Activated T-cell treated with anti-CD3 and anti-CD28 coated beads for 1 hour (primary cell): ENCODE measurements at places on chromosomes 2 and 18.

DNA sequence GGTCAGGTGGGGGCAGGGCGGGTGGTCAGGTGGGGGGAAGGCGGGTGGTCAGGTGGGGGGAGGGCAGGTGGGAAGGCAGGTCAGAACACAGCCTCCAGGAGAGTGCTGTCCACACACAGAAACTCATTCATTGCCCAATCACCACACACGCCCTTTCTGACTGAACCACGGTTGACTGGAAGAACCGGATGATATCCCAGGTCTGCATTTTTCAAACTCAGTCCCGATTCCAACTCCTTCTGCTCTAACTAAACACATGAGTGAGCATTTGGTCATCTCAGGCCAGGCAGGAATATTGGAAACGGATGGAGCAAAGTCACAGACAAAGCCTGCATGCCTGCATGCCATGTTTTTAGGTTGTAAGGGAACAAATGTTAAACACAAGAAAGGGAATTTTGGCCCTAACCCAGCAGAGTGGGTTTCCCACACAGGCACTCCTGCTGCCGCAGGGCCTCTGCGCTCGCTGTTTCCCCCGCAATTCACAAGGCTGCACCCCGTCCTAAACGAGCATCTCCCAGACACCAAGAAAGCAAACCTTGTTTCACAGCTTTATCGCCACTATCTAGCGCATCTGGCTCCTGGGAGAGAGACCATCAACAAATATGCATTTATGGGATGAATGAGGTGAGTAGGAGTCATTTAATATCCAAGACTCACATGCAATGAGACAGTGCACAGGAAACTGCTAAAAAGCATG is 100.1 kb downstream of the ZNF516 start:
- no peak for DNase-seq

DNA sequence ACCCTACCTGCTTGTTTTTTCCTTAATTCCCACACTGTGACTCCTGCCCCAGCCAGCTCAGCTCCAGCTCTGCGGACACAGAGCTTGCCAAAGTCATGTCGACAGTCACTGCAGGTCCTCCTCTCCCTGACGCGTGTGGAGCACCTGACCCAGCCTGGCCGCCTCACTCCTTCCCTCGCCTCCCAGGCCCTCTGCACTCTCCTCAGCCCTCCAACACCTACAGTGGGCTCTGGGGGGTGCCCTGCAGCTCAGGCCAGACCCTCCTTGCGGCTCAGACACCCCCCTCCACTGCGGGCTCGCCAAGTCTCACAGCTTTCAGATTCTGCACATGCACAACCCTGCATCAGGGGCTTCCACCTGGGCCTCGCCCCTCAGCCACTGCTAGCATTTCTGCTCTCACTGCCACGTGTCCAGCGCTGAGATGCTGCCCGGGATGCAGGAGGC is 68.3 kb downstream of the NDUFA10 start:
- no peak for DNase-seq

DNA sequence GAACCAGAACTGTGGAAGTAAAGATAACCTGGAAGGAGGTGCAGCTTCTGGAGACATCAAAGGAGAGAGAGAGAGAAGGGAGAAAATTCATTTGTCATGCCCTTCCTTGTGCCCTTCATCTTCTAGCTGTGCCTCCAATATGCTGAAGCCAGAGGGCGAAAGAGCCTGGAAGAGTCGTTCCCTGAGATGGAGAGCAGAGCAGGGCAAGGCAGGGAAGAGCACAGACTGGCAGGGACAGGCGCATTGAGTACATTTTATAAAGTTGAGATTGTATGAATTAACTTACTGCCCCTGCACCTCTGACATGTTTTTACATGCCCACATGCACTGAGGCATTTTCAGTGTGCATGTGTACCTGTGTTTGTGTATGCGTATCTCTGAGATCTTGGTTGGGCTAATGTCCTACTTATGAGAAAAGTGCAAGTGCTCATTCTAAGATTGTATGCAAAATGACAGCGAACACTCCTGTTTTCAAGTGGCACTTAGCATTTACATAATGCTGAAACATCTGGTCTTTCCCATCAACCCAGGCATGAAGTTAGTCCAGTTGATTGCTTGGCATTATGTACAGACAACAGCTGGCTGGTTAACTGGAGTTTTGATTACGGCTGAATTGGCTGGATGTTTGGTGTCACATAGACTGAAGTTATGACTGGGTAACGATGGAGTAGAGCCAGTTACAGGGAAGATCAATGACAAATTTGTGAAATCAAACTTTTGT is 23.7 kb upstream of the MMADHC start:
- DNase-seq, result no peak

GRCh38 chr18:78751664-78752063 is 228.0 kb upstream of the SALL3 start:
- DNase-seq, result no peak

DNA sequence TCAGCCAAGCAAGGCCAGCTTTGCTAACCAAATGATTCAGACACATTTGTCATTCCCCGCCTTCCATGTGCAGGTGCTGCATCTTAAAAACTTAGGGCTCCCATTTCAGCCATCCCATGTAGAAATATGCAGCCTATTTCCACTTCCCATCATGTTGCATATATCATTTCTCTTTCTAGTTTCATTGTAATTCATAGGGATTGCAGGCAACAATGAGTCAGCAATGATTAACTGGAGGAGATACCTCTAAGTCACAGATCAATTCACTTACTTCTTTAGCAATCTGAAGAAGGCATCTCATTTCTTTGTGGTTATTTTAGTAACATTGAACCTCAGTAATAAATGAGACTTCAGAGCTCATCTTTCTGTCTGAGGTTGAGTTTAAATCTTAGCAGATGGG is 276.1 kb upstream of the PKDCC start:
- no peak for DNase-seq

DNA sequence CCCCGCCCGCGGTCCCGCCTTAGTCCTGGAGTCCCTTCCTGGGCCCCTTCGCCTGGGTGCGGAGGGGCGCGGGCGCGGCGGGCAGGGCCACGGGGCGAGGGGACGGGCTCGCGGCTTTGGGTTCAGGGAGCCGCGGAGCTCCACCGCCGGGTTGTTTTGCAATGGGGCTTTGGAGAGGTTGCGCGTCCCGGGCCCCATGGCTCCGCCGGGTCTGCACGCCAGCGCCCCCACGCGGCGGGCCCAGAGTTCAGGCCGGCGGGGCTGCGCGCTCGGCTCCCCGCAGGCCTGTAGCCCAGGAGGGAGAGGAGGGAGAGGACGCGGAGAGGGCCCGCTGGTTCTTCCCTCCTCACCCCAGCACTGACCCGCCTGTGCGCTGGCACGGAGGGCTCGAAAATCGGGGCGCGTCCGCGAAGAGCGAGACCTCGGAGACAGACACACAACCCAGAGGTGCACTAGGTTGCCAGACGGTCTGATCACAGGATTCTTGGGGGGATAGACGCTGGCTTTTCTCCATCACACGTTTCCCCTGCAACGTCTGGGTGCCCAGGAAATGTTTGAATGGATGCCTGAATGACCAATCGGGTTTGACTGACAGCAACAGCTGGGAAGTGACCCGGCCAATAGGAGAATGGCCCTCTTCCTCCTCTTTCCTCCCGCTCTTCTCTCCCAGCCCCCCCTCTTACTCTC is 4.9 kb upstream of the SIX2 start:
- DNase-seq, result no peak

DNA sequence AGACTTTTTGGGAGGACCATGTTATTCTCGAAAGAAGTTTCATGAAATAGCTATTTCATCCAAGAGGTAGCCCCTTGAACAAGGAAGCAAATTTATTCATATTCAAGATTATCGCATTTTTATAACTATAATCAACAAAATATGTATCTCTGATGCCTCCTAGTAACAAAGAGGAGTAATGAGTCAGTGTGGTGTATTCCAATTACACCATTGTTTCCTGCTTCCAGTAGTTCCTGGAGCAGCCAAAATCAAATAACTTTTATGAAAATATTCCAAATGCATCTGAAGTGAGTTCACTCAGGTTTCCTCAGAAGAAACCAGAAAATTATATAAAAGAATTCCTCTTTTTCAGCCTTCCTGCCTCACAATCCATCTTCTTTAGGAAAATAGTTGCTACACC is 43.0 kb downstream of the ANKRD36B start:
- DNase-seq, result no peak

GRCh38 chr2:191202209-191202721 is 42.9 kb upstream of the MYO1B start:
- DNase-seq, result no peak

GRCh38 chr2:230472621-230473018 is 56.6 kb downstream of the SP100 start:
- DNase-seq, result no peak

GRCh38 chr18:56835331-56835730 is 184.2 kb downstream of the WDR7 start:
- no peak for DNase-seq

GRCh38 chr2:115083225-115083624 is 640.8 kb downstream of the DPP10 start:
- no peak for DNase-seq

GRCh38 chr18:685438-685837 is 27.0 kb downstream of the ENOSF1 start:
- no peak for DNase-seq

GRCh38 chr2:114442510-114442909 is at the start of gene DPP10:
Gene DPP10, plus strand, starts transcription at chr2:114442641.
- DNase-seq, result no peak

DNA sequence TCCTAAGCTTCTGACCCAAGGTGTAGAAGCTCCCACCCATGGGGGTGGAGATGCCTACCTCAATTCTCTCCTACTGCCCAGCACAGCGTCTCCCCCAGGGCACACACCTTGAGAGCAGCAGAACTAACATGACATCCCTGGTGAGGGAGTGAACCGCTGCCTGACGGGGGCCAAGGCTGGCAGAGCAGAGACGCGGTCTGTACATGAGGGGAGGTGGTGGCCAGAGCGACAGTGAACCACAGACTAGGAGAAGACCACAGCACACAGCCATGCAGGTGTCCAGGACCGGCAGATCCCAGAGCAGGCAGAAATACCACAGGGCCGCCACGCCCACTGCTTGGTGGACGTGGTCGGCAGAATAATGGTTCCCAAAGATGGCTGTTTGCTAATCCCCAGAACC is 40.4 kb downstream of the TFCP2L1 start:
- DNase-seq, result no peak

DNA sequence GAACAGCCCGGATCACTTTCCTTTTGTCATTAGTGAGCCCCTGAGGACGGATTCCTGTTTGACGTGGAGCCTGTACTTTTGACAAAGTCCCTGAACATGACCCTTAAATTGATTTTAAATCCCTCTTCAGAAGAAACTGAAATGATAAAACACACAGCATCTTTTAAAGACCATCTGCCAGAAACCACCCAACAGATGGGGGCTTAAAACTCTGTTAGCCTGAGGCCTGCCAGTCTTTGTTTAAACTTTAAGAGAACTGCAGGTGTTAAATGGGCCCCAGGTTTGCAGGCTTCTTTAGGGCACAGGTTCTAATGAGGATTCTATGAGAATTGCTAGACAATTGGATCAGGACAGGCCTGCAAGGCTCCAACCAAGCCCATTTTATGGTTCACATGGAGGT is 177.9 kb downstream of the ALK start:
- no peak for DNase-seq

DNA sequence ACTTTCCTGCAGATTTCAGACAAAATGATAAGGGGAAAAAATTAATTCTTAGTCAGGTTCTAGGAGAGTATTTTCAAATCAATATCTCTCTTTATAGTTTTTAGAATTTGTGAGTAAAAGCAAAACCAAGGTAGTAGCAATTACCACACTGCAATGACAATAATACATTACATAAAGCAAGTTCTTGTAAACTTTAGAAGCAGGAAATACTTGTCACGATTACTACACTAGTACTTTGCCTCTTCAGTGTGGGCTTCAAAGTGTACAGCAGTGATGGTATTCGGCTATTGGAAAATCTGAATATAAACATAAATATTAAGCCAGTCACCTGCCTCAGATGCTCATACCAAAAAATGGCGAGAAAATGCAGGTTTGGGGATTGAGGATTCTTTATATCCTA is 81.0 kb downstream of the ALPK2 start:
- no peak for DNase-seq

- DNase-seq, result no peak
These were observed 27.3 kb downstream of the LPIN2 start for GRCh38 chr18:2985628-2986027.

- no peak for DNase-seq
These were observed 87.9 kb upstream of the KCNH7 start for GRCh38 chr2:162926501-162926900.

DNA sequence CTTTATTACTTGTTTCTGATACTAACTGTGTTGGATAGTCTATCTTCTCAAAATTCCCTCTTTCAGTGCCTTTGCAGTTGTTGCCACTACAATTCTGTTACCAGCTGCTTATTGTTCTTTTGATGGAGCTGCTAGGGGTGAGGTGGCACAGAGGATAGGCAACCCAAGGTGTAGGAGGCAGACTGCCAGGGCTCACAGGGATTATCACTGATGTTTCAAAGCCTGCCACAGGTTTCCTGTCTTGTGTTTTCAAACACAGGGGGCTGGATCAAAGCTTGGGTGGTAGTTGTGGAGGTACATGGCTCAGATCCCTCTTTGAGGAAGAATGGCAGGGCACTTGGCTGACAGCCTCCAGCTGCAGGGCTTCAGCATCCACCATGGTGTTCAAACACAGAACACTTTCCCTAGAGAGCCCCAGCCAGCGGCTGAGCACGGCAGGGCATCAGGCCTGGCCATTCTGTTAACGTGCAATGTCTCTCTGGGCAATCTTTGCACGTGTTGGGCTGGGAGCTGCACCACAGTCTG is 87.1 kb downstream of the POLE4 start:
- DNase-seq, result no peak

GRCh38 chr2:32220445-32220844 is 44.2 kb downstream of the NLRC4 start:
- DNase-seq, result no peak

DNA sequence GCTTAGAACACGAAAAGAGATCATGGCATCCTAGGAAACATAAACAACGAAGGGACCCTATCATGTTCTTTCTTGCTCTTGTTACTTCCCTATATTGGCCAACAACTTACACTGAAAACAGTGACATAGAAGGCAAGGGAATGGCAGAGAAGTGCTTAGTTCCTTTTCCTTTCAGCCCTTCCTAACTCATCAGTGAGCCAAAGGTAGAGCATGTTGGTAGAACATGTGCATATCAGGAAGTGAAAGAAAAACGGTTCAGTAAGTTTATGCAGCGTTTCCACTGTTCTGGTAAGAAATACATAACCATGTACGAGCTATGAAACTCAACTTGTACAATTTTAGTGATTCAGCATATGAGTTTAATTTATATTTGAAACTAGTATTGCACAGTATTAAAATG is 21.7 kb downstream of the AKAIN1 start:
- DNase-seq, result no peak

- DNase-seq, result no peak
These were observed 474.5 kb downstream of the PTPRM start for GRCh38 chr18:8041526-8042111.

DNA sequence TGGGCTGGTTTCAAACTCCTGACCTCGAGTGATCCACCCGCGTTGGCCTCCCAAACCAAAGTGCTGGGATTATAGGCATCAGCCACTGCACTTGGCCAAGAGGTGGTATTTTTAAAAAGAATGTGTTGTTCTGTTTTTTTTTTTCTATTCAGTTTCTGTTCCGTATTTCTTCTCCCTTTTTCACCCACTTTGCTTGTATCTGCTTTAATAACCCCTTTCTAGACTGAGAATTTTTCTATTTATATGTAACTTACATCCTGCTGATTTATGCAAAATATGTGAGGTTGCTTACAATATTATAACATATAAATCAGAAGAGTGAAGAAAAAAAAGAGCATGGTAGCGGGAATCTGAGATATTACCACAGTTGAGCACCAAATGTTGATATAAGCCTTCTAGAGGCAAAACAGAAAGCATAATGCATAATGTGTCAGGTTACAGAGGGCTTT is 17.2 kb upstream of the LYPD6B start:
- DNase-seq, result no peak
